Stimulated activated CD8-positive, alpha-beta memory T cell treated with anti-CD3 and anti-CD28 coated beads, Interleukin-4, amount 100 ng/mL, for 24 hours (primary cell): ENCODE measurements at places on chromosomes 16 and 17.

DNA sequence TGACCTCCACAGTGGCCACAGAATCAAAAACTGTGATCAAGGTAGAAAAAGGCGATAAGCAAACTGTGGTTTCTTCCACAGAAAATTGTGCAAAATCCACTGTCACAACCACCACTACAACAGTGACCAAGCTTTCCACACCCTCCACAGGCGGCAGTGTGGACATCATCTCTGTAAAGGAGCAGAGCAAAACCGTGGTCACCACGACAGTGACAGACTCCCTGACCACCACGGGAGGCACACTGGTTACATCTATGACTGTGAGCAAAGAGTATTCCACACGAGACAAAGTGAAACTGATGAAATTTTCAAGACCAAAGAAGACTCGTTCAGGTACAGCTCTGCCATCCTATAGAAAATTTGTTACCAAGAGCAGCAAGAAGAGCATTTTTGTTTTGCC, 83.6 kb downstream of the C17orf58 start:
- DNase-seq, result no peak

GRCh38 chr16:57619133-57619605, 9.3 kb upstream of the ADGRG1 start:
- DNase-seq, result no peak

DNA sequence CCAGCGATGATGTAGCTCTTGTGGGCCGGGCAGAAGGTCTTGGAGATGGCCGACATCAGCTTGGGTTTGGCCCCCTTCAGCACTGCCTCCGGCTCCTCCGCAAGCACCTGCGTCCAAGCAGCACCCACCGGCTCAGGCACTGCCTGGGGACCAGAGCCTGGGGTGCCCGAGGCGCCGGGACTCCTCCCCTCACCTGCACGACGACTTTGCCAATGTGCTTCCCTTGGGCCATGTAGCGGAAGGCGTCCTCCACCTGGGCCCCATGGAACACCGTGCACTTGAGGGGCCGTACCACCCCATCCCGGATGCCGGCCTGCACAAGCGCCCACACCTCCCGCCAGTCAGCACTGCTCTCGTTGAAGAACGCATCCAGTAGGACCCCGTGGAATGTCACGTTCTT, 15.0 kb downstream of the FASN start:
- DNase-seq, result no peak

DNA sequence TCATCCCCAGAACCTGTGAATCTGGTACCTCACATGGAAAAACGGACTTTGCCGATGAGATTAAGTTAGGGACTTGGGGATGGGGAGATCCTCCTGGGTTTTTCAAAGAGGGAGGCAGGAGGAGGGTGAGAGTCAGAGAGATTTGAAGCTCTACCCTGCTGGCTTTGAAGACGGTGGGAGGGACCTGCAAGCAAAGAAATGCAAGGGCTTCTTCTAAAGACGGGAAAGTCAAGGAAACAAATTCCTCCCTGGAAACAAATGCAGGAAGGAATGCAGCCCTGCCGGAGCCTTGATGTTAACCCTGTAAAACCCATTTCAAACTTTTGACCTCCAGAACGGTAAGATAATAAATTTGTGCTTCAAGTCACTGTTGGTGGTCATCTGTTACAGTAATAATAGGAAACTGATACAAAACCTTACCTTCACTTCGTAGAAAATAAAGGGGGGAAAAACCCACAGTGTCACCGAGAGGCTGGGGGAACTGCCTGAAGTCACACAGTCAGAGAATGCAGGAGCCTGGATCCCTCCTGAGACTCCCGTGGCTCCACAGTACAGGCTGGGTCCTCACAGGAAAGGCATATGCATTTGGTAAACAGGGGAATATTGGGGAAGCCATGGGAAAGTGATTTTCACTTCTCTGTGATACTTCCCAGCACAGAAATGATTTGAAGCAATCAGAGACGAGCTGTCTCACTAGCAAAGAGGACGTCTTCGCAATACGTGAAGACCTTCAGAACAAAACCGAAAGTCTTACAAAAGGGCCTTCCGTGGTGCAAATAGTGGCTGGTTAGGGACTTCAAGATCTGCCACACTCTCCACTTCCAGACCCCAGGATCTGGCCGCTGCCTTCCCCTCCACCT, 58.9 kb upstream of the CLEC3A start:
- no peak for DNase-seq

GRCh38 chr17:47145351-47145750, 43.7 kb downstream of the CDC27 start:
- no peak for DNase-seq

- no peak for DNase-seq
These were observed 60.7 kb downstream of the OR1D5 start for GRCh38 chr17:3002538-3003295.

DNA sequence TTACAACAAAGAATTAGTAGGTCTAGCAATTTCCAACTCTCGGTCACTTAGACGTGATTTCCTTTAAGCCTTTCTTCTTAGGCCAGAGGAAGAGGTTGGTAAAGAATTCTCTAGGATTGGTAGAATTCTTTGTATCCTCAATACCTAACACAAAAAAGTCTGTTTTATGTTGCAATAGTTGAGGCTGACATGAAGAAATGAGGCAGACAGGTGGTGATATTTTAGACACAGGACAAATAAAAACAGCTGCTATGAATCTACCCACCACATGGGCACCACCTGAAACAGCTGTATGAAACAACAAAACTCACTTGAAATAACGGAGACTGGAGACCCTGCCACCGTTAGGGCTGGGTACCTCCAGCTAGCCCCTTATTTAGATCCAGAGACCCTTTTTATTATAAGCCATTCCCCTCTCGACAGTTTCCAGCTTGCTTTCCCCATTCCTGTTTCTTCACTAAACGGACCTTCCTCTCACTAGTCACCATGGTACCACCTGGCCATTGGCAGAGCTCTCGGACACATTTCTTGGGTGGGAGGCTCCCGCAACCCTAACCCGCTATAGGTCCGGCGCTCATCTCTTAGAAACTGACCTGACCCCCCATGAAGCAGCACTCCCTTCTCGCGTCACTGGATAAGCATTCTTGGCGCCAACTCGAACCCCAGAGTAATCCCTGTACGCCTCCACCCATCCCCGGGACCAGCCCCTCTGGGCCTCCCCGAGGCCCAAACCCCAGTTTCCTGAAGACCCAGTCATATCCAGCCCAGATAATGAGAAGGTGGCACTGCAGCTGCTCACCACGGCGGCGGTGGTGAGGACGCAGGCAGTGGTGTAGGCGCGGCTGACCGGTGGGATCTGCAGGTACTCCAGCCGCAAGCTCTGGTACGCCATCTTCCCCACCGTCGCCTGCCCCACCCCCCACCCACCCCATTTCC, at the start of gene DERL2:
Gene DERL2 (minus strand): TSS at position 909 of the 936 bp plus-strand sequence. CDS start 17 bp downstream, at position 892.
- DNase-seq, result no peak

DNA sequence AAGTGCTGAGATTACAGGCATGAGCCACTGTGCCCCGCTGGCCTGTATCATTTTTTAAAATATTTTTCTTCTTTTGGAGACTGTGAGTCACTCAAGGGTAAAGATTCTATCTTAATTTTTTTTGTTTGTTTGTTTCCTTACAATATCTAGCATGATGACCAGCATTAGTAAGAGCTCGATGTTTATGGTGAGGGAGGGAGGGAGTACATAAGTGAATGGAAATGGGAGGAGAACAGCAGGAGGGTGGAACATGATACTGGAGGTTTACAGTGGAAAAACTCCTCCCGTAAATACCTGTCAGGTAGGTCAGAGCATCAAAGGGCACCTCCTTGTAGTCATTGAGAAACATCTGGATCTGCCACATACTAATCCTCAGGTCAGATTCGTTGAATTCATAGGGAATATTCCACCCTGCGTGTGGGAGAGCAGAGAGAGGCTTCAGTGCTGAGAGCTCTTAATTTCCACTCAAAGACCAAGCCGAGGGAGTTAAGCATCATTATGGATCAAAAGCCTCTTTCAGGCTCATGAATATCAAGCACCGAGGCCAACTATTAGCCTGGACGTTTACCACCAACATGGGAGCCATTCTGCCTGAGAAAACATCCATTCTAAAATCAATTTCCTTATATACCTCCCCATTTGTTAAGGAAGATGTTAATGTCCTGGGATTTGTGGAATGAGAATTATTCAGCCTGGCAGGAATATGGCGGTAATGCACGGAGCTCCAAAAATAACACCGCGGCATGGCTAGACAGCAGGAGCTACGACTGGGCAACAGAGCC, 51.8 kb downstream of the LYRM1 start:
- no peak for DNase-seq

- no peak for DNase-seq
These were observed 144.3 kb downstream of the ABCC12 start for GRCh38 chr16:48011466-48011865.

GRCh38 chr17:57113011-57113410, 28.0 kb downstream of the AKAP1 start:
- no peak for DNase-seq

DNA sequence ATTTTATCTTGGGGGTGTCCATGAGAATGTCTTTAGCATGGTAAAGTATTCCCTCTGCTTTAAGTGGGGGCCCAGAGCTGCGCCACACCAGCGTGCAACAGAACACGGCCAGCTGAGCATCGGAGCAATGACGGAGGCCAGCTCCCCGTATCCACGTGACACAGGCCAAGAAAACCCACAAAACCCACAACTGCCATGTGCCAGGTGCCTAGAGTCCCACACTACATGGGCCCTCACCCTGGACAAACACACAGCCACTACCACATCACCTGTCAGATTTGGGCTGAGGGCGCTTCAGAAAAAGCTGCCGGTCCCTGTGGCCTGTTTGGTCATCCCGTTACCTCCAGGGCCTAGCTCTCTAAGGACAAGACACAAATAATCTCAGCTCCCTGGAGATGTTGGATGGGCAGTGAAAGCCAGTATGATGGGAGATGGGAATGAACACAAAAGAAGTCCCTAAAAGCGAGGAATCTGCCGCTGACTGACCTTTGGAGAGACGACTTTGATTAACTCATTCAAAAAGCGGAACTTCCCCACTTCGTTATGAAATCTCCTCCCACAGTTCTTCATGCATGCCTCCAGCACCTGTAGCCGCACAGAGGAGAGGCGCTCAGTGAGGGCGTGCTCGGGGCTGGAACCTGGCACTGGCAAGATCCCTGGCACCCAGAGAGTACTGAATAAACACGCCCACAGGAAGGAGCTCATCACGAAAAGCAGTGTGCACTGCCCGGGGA, 17.1 kb downstream of the GGA3 start:
- no peak for DNase-seq

- DNase-seq, result no peak
These were observed 214.7 kb upstream of the XYLT1 start for GRCh38 chr16:17685447-17685846.

GRCh38 chr17:37797206-37797605, 52.3 kb upstream of the HNF1B start:
- no peak for DNase-seq

- DNase-seq, result no peak
These were observed 13.0 kb downstream of the GPR142 start for GRCh38 chr17:74380086-74380958.

DNA sequence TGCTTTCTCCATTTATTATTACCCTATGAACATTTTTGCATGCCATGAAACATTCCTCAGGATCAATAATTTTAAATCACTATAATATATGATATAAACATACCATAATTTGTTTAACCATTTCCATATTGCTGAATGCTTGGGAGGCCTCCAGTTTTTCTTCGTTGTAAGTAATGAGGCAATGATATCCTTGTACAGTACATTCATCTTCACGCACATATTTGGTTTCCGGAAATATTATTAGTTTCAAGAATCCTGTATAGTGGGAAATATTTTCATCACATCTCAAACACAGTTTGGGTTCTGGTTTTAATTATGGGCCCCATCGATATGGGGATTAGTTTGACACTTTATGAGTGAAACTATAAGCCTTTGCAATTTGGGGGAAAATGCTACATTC, 135.4 kb downstream of the HS3ST3B1 start:
- no peak for DNase-seq
